ENCODE measurements at places on chromosomes 3 and 15.

GRCh38 chr3:156579427-156579851 lies 24.5 kb upstream of the SSR3 start:
- no peak for DNase-seq

- DNase-seq: no peak
Observed at GRCh38 chr15:85568261-85568808, 187.9 kb downstream of the AKAP13 start.

DNA sequence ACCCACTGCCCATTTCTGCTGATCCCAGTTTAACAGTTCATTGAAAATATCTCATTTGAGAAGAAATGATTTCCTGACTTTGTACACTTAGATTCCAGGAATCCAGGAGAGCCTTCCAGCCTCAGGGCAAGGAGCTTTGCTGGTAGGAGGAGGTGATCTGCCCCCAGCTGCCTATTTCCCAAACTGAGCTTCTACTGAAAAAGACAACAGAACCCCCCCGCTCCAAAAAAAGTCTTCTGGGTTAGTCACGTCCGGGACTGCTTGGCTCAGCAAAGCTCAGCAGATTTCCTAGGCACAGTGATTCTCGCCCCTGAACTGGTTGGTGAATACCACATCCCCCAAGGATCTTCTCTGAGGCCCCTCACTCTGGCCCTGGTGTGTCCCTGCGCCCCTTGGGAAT lies 13.1 kb downstream of the SLC6A6 start:
- DNase-seq: no peak

GRCh38 chr3:196454935-196455334 lies 22.7 kb upstream of the UBXN7 start:
- DNase-seq: no peak

GRCh38 chr15:90895571-90896117 lies 7.5 kb upstream of the MAN2A2 start:
- no peak for DNase-seq

- DNase-seq: no peak
Observed at GRCh38 chr3:43872301-43872700, 181.6 kb downstream of the ABHD5 start.

DNA sequence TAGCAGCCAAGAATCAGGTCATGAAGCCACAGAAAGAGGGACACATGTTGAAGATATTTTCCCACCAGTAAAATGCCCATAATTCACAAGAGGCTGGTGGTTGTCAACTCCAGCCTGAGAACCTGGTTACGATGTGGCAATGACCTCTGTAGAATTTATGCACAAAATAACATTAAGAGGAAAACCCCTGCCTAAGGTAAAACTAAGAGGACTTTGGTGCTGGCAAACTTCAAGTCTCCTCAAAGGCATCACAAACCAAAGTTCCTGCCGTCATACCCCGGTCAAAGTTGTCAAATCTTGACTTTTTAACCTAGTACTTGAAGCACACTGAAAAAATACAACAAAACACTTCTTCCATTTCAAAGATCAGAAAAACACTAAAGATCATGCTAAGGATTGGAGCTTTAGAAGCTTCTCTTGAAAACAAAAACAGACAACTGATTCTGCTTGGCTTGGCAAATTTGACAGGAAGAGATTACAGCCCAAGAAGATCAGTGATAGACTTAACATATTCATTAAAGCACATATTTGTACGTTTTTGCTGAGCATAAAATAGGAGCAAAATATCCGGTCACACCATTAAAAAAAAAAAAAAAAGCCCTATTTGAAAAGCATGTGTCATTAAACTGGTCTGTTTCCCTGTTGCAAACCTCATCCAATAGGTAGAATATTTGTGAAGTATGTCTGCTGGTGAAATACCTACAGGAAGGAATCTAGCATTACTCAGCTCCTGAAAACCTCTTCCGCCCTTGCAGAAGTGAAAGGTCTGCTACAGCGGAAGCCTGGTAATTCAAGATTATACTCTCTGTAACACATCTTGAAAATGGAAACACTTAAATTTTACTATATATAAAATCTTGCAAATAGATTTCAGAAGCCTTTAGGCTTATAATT lies 22.8 kb downstream of the EIF4E3 start:
- peak; percentile 25 for DNase-seq

DNA sequence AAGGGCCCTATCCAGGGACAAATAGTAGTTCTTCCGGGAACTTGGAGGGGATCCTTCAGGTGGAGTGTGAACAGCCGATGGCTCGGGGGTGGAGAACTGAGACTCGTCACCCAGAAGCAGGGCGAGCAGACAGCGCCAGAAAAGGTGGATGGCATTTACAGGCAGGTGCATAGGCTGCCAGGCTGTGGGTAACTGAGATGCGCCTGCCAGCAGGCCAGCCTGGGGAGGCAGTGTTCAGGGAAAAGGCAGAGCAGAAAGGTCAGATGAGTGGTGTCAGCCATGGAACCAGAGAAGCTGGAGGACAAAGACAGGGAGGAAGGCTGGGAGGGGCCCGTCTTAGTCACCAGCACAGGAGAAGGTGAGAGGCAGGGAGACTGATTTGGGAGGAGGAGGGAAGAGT lies 53.0 kb upstream of the SEC22A start:
- no peak for DNase-seq

GRCh38 chr15:95162531-95162930 lies 931.2 kb downstream of the MCTP2 start:
- no peak for DNase-seq

DNA sequence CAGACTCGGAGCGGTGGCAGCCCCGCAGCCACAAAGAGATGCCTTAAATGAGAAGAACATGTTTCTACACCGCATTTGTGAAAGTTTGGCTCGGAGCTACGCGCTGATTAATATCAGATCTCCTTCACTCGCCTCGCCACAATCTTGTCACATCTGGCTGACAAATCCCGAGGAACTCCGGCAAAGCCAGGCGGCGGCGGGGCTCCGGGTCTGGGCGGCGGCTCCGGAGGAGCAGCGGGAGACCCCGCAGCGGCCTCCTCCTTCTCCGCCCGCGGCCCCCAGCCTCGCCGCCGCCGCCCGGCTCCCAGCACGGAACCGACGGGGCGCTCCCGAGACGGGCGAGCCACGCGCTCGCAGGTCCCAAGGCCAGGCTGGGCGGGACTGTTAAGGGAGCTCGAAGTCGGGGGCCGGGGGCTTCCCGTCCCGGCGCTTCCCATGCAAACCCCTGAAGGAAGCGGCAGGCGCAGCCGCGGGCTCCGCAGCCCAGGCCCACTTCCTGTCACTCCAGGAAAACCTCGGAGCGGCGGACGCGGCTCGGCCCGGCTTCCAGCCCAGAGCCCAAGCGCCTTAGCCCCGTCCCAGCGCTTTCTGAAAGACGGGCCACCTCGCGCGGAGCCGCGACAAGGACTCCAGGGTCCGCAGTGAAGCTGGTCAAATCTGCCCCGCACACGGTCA lies 1.2 kb downstream of the BNC1 start:
- no peak for DNase-seq

DNA sequence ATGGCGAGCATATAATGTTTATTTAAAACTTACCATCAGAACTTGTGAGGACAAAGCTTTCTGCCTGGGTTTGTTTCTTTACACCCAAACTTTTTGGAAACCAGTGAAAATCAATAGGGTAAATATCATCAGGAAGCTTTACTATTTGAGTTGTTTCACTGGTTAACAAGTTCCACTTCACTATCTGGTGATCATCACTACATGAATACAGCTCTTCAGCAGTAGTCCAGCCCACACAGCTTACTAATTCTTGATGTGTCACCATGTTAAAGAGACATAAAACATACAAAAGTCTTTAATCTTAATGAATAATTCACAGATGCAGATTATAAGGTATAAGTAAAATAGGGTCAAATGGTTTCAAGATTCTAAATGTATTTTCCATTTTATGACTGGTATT lies 17.6 kb downstream of the IFT80 start:
- no peak for DNase-seq

DNA sequence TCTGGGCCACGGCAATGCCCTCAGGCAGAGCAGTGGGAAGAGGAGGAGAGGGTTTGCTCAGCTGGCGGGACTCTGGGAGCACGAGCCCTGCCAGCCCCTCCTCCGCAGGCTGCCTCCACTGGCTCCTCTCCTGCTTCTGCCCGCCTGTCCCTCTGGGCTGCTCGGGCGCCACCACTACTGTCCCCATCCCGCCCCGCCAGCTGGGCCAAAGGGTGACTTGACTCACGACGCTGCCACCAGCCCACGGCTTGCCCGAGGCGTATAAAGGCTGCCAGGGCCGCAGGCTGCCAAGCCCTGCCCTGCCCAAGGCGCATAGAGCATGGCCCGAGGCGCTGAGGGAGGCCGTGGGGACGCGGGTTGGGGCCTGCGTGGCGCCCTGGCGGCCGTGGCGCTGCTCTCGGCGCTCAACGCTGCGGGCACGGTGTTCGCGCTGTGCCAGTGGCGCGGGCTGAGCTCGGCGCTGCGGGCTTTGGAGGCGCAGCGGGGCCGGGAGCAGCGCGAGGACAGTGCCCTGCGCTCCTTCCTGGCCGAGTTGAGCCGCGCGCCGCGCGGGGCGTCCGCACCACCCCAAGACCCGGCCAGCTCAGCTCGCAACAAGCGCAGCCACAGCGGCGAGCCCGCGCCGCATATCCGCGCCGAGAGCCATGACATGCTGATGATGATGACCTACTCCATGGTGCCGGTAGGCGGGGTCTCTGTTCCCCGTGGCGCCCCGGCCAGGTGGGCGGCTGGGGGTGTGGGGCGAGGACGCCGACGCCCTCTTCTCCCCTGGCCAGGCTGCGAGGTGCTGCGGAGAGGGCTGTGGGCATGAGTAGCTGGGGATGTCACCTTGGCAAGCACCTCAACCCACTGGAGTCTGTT lies at the start of gene GLDN:
Gene GLDN, plus strand, starts transcription at position 290 of the 861 bp plus-strand sequence. Its CDS starts 30 bp downstream, at position 320.
- no peak for DNase-seq

GRCh38 chr3:68919000-68919399 lies 13.3 kb downstream of the TAFA4 start:
- no peak for DNase-seq

DNA sequence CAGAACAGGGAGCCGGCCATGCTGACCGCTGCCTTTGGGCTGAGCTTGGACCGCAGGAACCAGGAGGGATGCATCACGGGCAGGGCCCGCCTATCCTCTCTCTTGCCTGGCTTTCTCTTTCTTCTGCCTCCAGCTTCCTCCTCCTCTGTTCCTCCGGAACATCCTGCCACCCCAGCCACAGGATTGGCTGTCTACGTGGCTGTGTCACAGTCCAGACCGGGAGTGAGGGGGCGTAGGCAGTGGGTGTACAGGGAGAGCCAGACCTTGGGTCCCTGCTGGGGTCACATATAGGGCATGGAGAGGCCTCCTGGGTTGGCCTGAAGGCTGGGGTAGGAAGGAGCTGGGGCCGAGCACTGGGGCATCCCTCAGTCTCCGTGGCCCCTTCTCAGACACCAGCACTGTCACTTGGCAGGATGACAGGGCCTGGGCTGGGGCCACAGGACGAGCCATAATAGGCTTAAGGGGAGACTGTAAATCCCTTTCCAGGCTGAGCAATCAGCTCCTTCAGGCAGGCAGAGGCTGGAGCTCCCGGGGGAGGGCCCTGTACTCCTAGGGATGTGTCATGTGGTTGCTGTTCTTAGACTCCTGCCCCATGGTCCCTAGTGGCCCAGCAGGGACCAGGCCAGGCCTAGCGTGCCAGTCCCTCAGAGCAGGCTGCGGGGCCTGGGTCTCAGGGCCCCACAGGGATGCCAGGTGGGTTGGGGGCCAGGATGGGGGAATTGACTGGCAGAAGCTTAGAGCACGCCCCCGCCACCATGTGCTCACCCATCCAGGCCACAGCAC lies 25.4 kb downstream of the LINGO1 start:
- DNase-seq: no peak

DNA sequence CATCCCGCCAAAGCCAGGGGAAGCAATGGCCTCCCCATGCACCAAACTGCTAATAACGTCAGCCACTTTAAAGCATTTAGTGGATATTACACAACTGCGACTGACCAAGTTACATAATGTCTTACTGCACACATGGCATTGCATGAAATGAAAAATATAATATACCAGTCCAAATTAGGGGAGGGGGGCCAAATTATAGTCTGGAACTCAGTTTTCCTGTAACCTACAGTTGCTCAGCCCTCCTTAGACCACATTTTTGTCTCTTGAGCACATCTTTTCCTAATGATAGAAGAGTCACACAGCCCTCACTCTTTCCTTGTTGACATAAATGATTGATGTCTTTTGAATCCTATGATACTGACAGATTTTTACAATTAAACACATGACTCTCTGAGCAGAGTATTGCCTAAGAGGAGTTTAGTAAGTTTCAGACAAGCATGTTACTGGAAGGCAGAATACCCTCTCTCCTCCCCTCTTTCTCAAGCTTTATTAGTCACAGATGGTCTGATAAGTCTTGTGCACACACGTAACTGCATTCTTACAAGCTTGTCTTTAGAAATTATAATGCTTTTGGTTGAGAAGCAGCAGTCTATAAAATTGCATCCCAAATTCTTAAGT lies 1.1 kb upstream of the PLD1 start:
- peak; percentile 86 for DNase-seq

GRCh38 chr3:13224967-13225366 lies 151.7 kb upstream of the IQSEC1 start:
- no peak for DNase-seq

DNA sequence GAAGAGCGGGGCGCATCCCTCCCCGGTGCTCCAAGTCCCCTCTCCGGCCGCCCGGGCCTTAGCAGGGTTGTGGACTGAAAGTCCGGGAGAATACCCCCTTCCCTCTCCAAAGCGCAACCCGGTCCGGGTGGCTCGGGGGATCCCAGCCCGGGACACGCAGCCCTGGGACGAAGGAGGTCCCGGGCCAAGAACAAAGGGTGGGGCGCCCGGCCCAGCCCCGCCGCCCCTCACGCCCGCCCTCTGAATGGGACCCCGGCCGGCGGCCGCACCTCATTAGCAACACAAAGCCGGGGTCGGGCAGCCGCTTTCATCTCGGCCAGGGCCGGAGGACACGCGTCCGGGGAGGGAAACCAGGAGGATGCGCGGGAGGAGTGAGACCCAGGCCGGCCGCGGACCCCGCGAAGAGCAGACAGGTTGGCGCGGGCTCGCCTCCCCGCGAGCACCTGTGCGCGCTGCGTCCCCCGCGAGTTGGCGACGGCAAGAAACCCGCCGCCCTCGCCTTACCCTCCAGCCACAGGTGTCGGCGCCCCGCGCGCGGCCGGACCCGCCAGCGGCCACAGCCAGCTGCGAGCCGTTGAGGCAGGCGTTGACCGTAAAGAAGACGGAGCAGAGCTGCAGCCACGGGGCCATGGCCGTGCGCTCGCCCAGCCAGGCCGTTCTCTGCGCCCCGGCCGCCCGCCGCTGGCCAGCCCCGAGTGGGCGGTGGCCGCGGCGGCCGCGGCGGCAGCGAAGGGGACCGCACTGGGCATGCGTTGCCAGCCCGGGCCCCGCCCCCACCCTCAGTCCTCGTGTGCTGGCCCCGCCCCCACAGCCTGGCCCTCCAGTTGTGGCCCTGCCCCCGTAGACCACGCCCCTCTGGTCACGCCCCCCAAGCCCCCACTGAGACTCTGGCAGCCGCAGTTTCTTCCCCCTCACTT lies at the start of gene IL17RD:
Gene IL17RD, minus strand, starts transcription at position 697 of the 917 bp plus-strand sequence. Its CDS starts 67 bp downstream, at position 630.
- no peak for DNase-seq

GRCh38 chr3:150152567-150152966 lies 181.9 kb upstream of the PFN2 start:
- DNase-seq: no peak

DNA sequence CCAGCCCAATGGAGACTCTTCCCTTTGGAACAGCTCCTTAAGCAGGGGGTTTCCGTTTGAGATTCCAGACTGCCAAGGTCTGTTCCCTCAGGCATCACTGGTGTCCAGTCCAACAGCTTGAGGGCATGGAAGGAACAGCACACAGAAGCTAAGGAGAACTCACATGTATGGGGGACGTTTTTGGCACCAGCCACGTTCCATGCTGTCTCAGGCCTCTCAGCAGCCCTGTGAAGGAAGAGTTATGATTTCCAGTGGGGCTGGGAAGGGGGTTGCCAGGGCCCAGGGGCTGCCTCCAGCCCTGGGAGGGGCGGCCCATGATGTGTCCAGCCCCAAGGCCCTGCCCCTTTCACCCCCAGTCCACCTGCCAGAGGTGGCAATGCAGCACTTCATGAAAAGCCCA lies 7.5 kb upstream of the RHO start:
- DNase-seq: no peak

Data from GF-D8 (cell line).